ENCODE measurements at places on chromosomes 6 and 20.

DNA sequence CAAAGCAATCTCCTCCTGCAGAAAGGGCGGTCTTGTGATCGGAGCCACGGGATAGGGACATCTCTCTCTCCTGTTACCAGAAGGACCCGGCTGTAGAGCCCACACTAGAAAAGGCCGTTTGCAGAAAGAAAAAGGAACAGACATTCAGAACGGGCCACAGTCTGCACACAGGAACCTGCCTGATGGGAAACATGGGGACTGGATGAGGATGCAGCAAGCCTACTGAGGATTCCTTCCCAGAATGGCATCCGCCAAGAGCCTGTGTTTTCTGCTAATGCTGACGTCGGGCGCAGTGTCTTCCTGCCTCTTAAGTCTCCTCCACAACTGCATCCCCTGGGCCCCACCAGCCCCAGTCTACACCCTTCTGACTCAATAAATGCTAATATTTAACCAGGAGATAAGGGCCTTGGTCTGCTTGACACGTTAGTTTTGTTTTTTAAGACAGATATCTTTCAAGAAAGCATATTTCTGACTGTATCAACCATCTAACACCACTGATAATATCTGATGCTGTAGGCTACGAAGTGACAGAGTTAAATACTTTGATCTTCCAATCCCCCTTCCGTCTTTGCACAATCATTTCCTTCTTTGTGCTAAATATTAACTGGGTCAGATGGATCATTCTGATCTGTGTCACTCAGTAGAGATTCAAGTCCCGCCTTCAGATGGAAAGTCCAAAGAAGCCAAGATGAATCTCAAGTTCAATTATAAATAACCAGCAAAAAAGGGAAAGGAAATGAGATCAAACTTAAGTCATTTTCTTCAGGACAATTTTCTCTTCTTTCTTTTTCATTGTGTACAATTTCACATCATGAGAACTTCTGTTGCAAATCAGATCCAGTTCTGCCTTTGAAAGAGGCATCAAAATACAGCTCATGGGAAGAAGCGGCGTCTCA, 20.7 kb downstream of the FAM50B start:
- DNase-seq: peak; percentile 12

GRCh38 chr6:85472744-85473143, 22.9 kb downstream of the NT5E start:
- DNase-seq: no peak

DNA sequence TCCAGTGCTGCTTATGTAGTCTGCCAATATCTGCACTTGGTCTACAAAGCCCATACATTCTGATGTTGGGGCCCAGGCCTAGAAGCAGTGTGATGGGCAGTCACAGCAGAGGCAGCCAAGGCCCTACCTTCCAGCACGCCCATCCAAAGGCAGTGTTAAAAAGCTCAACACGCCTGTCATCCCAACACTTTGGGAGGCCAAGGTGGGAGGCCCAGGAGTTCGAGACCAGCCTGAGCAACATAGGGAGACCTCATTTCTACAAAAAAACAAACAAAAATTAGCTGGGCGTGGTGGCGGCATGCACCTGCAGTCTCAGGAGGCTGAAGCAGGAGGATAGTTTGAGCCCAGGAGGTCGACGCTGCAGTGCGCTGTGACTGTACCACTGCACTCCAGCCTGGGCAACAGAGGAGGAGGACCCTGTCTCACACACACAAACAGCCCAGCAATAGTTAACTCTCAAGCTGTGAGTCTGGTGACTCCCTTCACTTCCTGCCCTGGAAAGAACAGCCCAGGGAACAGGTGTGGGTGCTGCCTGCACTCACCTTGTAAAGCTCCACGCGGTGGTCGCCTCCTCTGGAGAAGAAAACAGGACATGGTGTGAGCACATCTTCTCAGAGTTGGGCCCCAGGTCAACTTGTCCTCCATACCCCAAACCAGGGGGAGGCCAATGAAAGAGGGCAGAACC, 68.8 kb downstream of the PYGB start:
- DNase-seq: no peak

DNA sequence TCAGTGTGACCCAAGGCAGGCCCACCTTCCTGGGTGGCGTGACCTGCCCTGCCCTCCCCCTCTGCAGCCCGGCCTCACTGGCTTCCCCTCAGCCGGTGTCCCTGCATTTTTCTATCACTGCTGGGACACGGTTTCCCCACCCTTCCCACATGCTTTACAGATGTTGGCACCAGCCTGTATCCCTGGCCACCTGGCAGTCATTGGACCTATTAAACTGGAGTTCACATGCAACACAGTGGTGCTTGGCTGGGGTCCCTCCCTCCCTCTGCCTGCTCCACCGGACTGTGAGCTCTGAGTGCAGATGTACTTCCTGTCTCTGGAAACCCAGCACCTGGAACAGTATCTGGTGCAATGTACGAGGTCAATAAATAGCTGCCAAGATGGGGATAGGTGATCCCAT, 25.5 kb upstream of the STX16 start:
- no peak for DNase-seq

GRCh38 chr6:28738396-28738765, 185.4 kb downstream of the TRIM27 start:
- DNase-seq: no peak

DNA sequence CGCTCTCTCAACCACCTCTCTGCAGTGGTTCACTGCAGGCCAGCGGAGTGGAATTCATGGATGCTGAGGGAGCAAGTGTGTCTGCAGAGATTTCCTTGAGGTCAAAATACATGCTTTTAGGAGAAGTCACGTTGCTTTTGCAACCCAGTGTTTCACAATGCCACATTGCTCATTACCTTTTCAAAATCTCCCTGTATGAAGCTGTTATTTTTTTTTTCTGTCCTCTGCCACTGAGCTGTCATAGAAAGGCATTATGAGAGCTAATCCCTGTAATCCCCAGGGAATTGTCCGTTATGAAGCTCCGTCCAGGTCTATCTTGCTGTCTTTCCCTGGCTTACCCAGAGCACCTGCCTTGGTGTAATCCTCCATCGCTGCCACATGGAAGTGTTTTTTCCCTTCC, 60.5 kb upstream of the SLC22A23 start:
- no peak for DNase-seq

- DNase-seq: no peak
Observed at GRCh38 chr6:20658516-20658915, 124.3 kb downstream of the CDKAL1 start.

GRCh38 chr6:15874326-15874725, 211.5 kb upstream of the DTNBP1 start:
- DNase-seq: no peak
